Kidney epithelial cell (primary cell): ENCODE measurements at places on chromosomes 13 and 19.

GRCh38 chr13:107586216-107586615 lies 629.1 kb downstream of the LIG4 start:
- DNase-seq, result no peak

DNA sequence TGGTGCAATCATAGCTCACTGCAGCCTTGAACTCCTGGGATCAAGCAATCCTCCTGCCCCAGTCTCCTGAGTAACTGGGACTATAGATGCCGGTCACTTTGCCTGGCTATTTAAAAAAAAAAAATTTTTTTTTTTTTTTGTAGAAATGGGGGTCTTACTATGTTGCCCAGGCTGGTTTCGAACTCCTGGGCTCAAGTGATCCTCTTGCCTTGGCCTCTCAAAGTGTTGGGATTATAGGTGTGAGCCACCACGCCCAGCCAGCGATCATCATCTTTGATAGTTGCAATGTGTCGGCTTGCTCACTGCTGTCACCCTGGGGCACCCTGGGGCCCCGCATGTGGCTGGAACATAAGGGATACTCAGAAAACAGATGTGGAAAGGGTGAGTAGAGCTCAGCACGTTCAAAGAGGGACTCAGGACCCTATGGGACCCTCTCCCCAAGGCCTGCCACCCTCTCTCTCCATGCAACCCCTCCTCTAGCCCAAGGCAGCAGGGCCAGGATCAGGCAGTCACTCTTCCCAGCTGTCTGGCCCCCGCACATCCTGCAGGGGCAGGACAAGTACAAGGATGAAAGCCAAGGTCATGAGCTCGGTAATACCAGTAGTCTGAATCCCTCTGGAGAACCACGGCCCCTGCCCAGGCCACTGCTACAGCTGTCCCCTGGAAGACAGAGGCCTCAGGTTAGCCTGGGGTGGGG lies 6.5 kb upstream of the CCL25 start:
- DNase-seq, result no peak

DNA sequence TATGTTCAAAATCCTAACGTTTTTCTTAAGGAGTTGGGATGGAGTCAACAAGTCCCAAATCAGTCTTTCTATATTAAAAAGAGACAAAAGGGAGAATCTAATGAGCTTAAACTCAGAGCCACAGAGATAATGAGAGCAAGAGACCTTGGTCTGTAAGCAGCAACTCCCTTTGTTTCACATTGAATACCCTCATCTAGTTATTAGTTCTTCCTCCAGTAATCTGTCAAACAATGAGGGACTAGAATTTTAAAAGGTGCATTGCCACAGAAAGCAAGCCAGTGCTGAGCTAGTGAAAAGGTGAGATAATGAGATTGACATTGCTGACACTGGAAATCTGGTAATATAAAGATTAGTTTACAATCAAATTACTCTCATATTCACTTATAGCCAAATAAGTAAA lies 718.6 kb downstream of the DACH1 start:
- DNase-seq, result no peak

DNA sequence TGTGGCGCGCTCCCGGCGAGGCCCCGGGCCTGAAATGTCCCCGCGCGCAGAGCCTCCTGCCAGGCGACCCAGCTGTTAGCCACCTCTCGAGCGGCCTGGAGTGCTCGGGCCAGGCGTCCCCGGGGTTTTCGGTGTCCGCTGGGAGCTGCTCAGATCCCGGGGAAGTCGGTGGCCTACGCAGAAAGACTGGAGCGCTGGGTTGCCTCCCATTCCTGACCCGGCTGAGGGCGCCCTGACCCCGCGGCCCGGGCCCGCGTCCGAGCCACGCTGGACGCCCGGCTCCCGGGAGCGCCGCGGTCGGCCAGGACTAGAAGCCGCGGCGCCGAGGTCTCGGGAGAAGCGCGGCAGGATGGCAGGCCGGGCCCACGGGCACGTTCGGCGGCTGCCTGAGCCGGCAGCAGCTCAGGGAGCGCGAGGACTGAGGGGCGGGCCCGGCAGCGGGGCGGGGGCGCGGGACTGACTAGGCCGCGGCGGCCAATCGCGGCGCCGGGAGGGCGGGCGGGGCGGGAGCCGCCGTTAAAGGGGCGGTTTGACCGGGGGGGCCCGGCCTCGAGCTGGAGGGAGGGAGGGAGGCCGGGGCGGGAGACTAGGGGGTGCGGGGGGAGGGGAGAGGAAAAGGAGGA lies 1.3 kb upstream of the ZIC2 start:
- DNase-seq, result no peak

- DNase-seq, result peak; percentile 47
These were observed 9.7 kb downstream of the DEDD2 start for GRCh38 chr19:42207767-42208271.

GRCh38 chr13:94800423-94800822 lies 88.1 kb upstream of the SOX21 start:
- no peak for DNase-seq

GRCh38 chr13:97468331-97468730 lies 34.4 kb downstream of the RAP2A start:
- DNase-seq, result no peak

- DNase-seq, result no peak
These were observed 42.5 kb downstream of the GNG7 start for GRCh38 chr19:2659856-2660432.

DNA sequence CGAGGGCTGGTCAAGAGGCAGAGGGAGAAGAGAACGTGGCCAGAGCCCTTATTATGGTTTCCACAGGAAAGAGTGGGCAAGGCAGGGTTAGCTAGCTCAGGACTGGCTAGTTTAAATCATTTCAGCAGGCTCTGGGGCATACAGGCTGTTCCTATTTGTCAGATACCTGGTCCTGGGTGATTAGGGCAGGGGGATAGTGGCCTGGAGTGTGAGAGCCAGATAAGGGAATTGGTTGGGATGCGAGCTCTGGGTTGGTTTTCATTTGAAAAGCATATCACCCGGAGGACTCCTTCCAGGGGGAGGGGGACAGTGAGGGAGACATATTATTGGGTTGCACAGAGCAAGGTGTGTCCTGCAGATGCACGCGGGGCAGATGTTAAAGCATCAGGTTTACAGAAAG lies 75.3 kb upstream of the CLDN10 start:
- no peak for DNase-seq

DNA sequence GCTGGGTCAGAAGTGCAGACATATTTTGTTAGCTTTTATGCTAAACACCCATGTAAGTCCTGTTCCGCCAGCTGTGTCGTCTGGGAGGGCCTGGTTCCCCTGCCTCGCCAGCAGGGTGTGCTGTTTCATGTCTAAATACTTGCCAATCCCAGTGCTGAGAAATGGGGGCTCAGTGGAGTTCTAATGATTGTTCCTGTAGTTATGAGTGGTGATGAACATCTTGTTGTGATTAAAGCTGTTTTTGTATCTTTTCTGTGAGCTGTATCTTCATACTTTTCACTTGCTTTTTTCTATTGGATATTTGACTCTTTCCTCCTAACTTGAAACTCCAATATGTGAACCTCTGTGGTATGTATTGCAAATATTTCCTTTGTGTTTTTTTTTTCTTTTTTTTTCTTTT lies 32.7 kb downstream of the KDM4B start:
- DNase-seq, result no peak

DNA sequence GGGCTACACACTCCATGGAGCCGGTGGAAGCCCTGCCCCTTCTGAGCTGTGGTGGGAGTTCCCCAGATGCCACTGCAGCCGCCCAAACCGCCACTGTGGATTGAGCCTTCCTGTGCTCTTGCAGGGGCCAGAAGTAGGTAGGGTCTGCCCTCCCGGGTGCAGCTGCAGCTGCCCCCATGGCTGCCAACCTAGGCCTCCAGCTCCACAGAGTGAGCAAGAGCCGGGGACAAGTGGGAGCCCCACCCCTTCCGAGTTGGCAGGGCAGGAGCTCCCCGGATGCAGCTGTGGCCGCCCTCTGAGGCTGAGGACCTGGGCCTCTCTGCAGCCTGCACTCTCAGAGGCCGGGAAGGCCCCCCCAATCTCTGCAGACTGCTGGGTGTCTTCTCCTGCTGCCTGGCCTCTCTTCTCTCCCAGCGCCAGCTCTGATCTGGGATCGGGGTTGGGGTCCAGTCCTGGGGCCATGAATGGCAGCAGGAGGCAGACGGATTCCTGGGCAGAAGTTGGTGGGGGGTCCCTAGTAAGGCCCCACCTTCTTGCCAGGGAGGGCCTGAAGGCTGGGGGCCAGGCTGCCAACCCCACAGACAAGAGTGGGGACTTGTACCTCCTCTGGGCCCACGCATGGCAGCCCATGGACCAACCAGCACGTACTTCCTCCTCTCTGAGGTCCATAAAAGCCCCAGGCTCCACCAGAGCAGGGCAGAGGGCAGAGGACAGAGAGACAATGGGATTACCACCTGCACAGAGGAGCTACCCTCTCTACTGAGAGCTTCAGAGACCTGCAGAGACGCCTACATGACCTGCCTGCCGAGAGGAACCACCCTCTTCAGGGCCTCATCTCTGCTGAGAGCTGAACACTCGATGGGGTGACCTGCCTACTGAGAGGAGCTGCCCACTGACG lies 28.9 kb downstream of the AP2S1 start:
- no peak for DNase-seq

DNA sequence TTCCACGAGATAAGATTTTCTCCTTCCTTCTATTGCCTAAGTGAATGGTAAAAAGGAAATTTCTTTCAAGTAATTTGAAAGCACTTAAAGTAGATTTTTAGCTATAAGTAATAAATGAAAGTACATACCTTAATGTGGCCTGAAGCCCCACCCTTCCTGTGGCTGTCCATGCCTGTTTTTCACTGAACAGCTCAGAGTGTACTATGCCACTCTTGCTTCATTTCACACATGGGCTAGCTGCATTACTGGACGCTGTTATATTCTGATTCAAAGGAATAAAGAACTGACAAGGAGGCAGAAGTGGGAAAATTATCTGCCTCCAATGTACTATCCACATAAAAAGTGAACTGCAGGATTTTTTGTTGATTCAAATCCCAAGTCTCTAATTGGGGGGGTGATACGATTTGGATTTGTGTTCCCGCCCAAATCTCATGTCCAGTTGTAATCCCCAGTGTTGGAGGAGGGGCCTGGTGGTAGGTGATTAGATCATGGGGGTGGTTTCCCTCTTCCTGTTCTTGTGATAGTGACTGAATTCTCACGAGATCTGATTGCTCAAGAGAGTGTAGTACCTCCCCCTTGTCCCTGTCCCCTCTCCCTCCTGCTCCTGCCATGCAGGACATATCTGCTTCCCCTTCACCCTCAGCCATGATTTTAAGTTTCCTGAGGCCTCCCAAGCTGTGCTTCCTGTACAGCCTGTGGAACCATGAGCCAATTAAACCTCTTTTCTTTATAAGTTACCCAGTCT lies 154.7 kb upstream of the SGCG start:
- DNase-seq, result no peak

DNA sequence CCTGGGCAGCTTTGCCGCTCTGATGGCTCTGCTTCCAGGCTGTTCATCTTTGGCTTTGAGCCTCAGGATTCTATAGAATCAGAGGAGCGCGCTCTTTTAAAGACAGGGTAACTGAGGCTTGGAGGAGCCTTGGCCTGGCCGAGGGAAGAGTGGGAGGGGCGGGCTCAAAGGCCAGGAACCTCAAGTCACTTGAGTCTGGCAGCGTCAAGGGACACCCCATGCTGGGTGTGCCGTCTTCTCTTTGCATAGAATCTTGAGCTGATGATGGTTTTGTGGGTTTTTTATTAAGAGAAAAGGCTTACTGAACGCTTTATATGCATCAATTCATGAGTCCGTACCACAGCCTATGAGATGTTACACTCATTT lies 1.1 kb downstream of the PGLS start:
- DNase-seq, result no peak

GRCh38 chr13:25169356-25169755 lies 2.7 kb downstream of the AMER2 start:
- no peak for DNase-seq

- no peak for DNase-seq
These were observed 859 bp downstream of the ZNF568 start for GRCh38 chr19:36916991-36917390.

- DNase-seq, result no peak
These were observed 11.7 kb upstream of the SULT2A1 start for GRCh38 chr19:47897861-47898260.

DNA sequence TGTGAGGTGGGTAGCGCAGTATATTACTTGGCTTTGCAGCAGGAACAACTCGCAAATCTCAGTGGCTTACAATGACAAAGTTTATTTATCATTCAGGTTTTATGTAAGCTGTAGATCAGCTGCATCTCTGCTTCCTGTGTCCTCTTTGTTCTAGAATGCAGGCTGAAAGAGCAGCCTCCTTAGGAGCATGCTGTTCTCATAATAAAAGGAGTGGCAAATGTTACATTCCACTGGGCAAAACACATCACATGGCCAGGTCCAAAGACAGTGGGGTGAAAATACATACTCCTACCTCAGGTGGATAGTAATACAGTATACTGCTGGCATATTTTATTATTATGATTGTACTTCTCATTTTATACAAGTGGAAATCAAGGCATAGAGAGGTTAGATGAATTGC lies 1.2 kb upstream of the CSNK1A1L start:
- no peak for DNase-seq

GRCh38 chr19:17097593-17098126 lies 22.1 kb downstream of the MYO9B start:
- DNase-seq, result no peak

- no peak for DNase-seq
These were observed 2.1 kb upstream of the MLNR start for GRCh38 chr13:49217962-49218492.

DNA sequence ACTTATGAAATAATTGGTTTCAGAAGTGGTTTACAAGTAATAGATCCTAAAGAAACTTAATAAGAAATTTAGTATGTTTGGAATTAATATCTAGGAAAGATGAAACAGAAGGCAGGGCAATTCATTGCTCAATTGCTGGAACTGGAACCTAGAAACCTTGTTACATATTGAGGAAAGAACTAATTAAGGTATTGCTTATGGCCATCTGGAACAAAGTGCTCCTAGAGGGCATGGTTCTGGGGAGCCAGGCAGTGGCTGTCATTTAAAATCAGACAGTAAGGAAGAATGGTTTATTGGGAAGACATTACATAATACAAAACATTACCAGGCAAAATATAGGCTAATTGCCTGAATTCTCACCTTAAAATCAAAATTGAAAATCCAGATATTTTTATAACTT lies 224.1 kb downstream of the SLITRK6 start:
- no peak for DNase-seq

GRCh38 chr13:36102721-36103120 lies 28.5 kb downstream of the DCLK1 start:
- no peak for DNase-seq

DNA sequence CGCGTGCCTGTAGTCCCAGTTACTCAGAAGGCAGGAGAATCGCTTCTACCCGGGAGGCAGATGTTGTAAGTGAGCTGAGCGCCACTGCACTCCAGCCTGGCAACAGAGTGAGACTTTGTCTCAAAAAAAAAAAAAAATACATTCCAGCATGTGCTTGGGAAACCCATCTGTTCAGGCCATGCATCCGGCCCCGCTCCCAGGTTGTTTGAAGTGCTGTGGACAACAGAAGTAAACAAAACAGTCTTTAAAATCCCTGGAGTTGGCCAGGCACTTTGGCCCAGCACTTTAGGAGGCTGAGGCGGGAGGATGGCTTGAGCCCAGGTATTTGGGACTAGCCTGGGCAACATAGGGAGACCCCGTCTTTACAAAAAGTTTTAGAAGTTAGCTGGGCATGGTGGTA lies 3.2 kb upstream of the PTPRS start:
- no peak for DNase-seq
